CD4-positive, CD25-positive, alpha-beta regulatory T cell (primary cell): ENCODE measurements at places on chromosomes 4 and X.

DNA sequence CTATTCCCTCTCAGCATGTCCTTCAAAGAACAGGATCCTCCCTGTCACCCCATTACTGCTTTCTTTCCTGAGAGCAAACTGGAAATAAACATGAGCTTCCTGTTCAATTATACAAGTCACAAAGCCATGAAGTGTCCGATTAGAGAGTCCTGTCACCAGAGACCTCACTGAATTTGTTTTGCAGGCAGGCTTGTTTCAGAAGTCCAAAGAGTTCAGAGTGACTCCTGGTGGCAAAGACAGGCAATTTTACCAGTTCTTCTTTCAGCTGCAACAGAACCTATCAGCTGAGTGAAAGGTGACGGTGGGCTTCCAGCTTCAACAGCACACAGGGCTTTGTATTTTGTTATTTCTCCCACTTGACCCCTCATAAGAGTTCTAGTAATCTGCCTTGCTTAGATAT lies 6.4 kb downstream of the ELK1 start:
- no peak for DNase-seq

DNA sequence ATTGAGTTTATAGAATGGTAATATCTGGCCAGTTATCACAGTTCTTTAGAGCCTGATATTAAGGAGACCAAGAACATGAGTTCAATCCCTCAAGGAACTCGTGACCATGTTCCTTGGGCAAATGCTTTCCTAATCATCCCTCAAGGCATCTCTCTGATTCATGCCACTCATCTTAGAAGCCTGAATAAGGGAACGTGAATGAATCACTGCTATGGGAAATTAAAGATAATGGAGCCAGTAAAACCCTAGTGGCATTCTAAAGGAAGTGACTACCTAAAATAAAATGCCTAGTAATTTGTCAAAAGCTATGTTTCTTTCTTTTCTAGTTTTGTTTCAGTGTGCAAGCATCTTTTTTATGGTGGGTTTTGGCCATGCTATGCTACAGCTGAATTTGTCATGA lies 1161.3 kb downstream of the C4orf33 start:
- DNase-seq, result no peak

DNA sequence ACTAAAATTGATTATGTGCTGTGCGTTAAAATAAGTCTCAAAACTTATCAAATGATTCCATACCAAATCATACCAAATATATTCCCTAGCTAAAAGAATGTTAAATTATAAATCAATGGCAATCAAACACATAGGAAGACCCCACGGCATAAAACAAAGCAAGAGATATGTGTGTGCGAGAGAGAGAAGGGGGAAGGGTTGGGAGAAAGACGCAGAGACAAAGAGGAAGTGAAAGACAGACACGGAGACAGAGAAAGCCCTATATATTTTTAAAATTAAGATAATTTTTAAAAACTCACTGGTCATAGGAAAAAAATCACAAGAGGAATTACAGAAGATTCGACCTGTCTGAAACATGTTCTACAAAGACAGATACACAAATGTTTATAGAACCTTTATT lies 371.4 kb downstream of the NLGN4X start:
- DNase-seq, result no peak

GRCh38 chrX:136765821-136766356 lies 14.8 kb downstream of the ARHGEF6 start:
- DNase-seq, result no peak

DNA sequence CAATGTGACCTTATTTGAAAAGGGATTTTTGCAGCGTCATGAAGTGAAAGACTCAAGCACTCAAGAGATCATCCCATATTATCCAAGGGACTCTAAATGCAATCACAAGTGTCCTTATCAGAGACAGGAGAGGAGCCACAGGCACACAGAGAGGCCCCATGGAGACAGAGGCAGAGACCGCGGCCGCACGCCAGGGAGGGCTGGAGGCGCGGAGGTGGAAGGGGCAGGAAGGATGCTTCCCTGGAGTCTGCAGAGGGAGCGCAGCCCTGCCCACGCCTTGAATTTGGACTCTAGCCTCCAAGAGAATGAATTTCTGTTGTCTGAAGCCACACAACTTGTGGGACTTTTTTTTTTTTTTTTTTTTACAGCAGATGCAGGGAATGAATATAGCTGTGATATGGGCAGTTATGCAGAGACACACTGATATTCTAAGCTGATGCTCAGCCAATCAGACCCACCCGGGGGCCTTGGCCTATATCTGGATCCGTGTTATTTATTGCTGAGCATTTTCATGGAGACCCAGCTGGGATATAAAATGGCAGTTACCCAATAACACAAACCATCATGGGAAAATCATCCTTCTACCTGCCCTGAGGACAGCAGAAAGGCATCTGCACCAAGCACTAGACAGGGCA lies 244.8 kb upstream of the PSAPL1 start:
- DNase-seq, result no peak

GRCh38 chr4:123250843-123251242 lies 145.8 kb upstream of the SPRY1 start:
- DNase-seq, result no peak

DNA sequence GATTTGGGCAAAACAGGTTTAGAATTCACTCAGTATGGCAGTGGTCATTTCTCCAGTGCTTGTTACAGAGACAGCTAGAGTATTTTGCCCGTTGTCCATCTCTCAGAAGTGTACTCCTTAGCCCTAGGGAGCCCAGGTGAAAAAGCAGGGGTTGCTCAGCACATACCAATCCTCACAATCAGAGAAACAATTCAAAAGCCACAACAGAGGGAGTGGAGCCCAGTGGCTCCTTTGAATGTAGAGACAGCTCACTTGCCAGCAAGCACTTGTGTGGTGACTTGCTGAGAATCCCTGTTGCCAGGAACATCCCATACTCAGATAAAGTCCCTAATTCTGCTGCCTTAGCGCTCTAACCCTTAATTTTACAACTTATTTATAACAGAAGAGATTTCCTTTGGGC lies 1488.3 kb downstream of the RPA4 start:
- no peak for DNase-seq

GRCh38 chrX:3697220-3697684 lies 16.2 kb downstream of the PRKX start:
- DNase-seq, result no peak
